ELR (cell line): ENCODE measurements at places on chromosomes 16 and 17.

DNA sequence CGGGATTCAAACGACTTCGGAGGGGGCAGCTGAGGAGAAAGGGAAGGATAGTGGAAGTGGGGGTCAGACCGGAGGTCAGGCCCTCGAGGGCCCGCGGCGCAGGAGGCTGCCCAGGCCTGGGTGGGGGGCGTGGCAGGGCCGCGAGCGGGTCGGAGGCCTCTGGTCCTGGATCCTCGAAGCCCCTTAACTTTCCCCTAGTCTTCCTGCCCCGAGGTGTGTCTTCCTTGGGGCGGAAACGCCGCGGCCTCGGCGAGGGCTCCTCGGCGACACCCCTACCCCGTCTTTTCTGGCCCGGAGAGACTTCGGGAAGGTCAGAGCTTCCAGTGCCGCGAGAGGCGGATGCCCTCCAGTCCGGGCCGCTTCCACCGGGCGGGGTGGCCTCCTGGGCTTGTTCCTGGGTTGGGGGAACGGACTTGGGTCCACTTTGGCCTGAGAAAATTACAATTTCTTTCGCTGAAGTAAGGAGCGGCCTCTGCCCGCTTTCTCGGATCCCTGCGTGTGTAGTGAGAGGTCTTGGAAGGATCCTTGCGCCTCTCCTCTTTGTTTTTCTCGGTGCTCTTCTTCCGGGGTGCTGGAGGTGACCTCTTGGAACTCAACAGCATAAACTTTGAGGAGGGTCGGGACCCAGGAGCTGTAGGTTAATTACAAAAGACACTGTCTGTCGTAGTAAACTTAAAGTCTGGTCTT, 491 bp downstream of the IST1 start:
- peak; percentile 69 for DNase-seq

GRCh38 chr17:39568702-39569101, 39.0 kb downstream of the NEUROD2 start:
- no peak for DNase-seq

DNA sequence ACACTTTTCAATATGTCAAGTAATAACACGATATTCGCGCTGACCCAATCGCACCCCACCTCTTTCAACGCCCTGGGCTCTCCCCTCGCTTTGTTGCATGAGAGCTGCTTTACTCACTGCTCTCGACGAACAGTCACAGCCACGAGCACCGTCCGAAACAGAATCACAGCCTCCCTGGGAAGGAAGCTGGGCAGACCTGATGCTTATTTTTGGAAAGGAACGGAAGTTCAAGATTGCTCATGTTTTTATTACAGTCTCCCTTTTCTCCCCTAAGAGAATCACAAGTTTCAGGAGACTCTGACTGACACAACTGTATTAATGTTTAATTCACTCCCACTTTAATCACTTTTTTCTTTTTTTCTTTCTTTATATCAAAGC, 67.8 kb downstream of the ANKRD11 start:
- DNase-seq, result peak; percentile 46

DNA sequence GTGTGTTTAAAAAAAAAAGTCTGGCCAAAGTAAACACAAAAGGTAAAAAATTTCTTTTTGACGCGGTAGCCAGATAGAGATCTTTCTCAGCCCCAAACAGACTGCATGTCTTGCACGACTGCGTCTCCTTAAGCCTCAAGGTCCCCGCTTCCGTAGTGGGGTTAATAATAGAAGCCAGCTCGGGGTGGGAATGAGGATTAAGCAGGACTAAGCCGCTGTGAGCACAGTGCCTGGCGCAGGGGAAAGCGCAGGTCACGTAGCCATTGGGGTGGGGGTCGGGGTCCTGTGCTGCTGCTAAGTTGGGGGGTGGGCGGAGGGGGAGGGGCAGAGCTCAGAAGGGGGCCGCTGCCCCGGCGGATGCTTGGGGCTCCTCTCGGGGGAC, 521 bp downstream of the GGA2 start:
- DNase-seq, result peak; percentile 56

DNA sequence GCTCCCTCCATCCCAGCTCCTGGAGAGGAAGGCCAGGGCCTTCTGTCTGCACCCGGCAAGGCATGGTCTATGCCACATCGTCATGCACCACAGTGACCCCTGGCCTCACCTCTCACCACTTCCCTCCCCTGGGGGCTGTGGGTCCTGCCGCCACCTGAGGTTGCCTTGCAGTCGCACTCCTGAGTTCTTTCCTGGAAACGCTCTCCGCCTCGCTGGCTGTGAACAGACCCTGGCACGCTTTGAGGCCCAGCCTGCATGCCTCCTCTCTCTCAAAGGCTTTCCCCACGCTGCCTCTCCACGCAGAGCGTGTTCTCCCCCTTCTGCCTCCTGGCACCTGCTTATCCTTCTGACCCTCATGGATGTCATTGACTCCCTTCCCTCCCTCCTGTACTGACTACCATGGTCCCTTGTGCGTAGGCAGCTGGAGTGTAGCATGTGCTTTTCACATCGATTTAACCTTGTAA, 45.4 kb downstream of the SEC14L1 start:
- no peak for DNase-seq

- peak; percentile 69 for DNase-seq
Measured at GRCh38 chr16:89860747-89861304, 12.6 kb upstream of the TCF25 start.

DNA sequence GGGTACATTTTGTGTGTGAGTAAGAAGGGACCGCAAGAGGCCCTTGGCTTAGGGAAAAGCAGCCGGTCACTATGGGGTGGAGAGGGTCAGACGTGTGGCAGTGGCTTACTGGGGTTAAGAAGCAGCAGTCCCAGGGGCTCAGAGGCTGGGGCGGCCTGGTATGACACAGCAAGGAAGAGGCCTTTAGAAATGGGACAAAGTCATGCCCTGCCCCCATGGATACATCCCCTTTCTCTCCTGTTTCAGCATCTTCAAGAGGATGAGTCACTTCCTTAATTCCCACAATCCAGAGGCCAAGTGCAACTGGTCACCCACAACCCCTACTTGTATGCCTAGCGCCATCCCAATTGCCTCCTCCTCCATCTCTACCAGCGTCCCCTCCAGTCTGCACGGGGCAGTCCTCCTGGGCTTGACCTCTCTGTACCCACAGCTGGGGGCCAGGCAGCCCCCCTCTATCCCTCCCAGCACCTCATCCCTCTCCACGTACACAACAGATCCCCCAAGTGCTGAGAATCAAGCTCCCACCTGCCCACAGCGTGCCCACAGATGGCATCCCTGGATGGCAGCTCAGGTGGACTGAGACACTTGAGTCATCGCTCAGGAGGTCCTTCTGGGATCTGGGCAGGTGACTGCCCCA, 6.9 kb upstream of the EFTUD2 start:
- peak; percentile 99 for DNase-seq

GRCh38 chr17:17103160-17103559, 60.9 kb downstream of the MPRIP start:
- no peak for DNase-seq

DNA sequence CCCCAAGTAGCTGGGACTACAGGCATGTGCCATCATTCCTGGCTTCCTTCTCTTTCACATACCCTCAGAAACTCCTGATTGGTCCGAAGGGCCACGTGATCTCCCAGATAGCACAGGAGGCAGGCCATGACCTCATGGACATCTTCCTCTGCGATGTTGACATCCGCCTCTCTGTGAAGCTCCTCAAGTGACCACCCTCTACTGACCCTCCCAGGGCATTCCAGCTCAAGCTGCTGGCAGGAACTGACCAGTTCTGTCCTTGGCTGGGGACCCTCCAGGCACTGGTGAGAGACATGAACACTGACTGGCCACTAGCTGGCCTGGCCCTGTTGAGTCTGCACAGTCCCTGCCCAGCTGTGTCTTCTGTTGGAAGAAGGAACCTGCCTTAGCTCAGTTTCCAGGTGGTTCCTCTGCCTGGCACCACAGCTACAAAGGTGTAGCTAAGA, 5.6 kb downstream of the ERAL1 start:
- no peak for DNase-seq

- no peak for DNase-seq
Measured at GRCh38 chr17:21061971-21062526, 19.2 kb upstream of the USP22 start.
